ENCODE measurements at places on chromosomes 2 and 18.

GRCh38 chr2:13654416-13654815, 937.7 kb downstream of the TRIB2 start:
- no peak for DNase-seq

DNA sequence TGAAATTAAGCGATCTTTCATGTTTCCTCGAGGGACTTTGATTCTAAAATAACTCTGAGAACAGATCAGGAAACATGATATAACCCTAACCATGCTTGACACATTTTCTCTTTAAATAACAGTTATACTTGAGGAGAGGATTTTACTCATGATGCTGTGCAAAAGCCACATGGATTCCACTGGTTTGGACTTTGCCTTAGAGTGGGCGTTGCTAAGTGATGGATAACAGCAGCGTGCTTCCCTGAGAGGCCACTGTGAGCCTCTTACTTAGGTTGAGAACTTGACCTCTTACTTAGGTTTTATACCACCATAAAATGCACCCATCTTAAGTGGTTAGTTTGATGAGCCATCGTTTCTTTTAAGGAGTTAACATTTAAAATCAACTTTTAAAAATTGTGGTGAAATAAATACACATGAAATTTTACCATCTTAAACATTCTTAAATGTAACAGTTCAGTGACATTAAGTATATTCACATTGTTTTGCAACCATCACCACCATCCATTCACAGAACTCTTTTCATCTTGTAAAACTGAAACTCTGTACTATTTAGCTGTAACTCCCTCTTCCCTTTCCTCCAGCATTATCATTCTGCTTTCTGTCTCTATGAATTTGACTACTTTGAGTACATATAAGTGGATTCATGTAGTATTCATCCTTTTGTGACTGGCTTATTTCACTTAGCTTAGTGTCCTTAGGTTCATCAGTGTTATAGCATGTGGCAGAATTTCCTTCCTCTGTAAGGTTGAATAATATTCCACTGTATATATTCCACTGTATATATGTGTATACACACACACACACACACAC, 22.6 kb downstream of the ANXA4 start:
- DNase-seq = no peak

DNA sequence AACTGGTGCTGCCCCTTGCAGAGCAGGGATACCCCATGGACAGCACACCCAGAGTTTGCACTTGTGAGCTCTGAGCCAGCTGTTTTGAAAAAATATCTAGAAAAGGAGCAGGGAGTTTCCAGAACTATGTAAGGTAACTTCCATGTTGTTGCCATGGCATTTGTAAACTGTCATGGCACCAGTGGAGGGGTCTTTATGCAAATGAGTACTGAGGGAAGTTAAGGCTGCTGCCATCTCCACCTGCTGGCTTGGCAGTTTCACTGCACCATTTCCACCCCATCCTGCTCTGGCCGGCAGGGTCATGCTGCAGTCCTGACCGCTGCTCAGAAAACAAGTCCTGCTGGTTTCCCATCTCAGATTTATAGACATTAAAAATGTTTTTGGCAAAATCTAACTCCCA, 52.3 kb upstream of the SNTG2 start:
- DNase-seq = no peak

- DNase-seq = no peak
Observed at GRCh38 chr2:220279840-220280239, 652.4 kb downstream of the SLC4A3 start.

- no peak for DNase-seq
Observed at GRCh38 chr2:181185421-181185820, 205.0 kb downstream of the UBE2E3 start.

- no peak for DNase-seq
Observed at GRCh38 chr18:61286867-61287266, 46.4 kb upstream of the CDH20 start.

DNA sequence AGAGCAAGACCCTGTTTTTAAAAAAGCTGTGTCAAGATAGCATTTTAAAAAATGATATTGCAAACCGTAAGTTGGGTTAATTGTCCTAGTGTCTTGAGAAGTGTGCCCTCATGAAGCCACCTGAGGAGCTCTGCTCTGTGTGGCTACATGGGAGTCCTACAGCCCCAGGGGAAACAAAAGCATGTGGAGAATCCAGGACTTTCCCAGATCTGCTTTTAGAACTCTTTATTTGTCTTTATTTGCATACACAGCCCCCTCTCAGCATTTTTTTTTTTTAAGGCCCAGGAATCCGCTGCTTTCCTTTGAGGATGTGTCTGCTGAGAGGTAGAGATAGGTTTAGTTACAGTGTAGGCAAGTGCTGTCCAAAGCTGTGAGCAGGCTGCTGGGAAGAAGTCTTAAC, 219.2 kb downstream of the FHOD3 start:
- no peak for DNase-seq

DNA sequence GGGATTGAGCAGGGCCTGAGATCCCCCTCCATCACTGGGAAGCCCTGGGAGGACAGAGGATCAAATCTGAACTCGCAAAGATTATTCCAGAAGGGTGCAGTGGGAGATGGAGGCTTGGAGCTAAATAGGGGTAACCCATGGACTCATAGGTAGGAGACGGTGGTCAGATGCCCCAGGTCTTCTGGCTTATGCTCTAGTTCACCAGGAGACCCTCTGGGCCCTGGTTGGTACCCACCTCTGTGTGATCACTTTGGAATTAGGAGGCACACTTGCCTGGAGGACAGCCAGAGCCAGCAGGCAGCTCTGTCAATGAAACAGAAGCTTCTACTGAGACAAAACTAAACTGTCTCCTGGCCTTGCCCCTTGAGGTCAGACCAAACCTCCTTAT, 110.6 kb downstream of the TGFA start:
- DNase-seq = no peak

DNA sequence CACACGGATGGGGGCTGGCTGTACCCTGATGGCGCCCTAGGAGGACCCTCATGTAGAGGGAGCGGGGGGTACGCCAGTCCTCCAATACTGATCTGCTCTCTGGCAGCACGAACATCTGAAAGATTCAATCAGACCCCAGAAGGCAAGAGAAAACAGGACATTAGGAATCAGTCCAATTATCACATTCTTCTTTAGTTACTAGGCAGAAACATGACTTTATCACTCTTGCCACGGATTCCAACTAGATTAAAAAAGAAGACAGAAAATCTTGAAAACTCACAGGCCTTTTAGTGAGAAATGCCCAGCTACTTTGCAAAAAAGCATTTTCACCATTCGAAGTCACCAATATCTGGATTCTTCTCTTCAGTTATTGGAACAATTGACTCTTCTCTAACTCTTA, 68.4 kb downstream of the ID2 start:
- DNase-seq = no peak

- DNase-seq = no peak
Observed at GRCh38 chr2:18342901-18343300, 217.6 kb downstream of the RDH14 start.

- DNase-seq = no peak
Observed at GRCh38 chr18:25305584-25305983, 46.4 kb downstream of the ZNF521 start.

DNA sequence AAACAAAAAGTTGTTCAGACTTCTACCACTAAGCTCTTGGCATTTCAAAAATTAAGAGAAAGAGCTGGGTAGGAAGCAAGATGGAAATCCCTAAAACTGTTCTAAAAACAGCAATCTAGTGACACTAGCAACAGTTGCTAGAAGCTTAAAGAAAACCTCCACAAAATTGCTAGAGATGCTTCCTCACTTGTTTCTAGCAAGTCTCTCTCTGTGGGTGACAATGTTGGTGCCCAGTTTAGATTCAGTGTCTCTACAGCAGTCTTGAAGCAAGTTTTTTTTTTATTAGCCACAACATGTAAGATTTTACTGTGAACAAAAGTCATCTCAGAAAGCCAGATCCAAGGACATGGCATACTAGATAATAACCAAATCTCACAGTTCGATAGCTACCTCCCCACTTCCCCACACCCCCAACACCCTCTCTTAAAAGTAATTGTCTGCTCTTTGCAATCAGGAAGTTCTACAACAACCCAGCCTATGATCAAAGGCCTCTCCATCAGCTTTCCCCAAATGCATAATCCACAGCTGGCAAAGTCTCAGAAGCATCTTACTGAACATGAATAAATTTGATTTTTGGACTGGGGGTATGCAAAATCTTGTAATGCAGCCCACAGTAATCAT, 70.0 kb downstream of the ANKRD44 start:
- no peak for DNase-seq

GRCh38 chr2:199315299-199316179, 142.2 kb downstream of the SATB2 start:
- DNase-seq = no peak

DNA sequence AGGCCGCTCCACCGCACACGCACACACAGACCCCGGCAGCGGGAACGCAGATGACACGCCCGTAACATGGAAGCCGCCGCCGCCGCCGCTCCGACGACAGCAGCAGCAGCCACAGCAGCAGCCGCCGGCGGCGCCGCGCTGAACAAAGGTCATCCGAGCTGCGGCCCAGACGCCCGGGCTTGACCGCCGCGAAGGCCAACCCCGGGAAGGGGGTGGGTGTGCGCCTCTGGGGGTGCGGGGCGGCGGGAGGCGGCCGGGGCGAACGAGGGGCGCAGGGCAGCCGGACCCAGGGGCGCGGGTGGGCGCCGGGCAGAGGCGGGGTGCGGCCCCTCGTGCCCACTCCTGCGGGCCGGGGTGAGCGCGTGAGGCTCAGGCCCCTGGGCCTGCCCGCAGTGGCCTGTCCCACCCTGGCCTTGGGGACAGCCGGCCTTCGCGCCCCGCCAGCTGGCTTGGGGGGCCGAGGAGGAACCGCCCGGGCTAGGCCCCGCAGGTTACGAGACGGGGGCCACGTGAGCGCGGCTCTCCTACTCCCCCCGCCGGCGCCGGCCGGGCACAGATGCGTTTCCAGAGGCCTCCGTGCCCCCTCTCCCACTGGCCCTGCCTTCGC, 1.0 kb upstream of the ZNF532 start:
- peak; percentile 74 for DNase-seq

GRCh38 chr2:216163518-216163917, 54.4 kb downstream of the XRCC5 start:
- DNase-seq = no peak

GRCh38 chr2:584863-585823, 92.1 kb downstream of the TMEM18 start:
- peak; percentile 47 for DNase-seq

GRCh38 chr2:228652366-228652765, 470.9 kb upstream of the SPHKAP start:
- no peak for DNase-seq

DNA sequence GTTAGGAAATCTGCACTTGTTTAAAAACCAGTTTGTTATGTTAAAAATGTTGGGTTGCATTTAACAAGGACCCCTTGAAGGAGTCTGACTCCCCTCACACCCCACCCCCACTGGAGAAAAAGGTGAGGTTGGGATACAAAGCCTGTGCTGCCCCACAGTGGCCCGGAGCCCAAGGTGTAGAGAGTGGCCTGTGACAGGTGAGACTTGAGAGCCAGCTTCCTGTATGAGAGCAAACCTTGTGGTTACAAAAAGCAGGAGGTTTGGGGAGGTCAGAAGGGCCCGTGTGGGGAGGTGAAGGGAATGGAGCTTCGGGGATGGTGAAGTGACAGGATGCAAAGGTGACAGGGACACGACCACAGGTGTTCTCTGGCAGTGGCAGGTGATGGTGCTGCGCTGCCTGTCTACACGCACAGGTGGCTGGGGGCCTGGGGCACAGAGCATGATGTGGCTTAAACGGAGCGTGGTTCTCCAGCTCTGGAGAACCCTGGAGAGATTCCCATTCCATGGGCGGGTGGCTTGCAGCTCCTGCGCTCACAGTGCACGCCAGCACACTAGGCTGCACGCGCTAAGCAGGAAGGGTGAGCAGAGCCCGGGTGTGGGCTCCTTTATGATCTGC, 29.0 kb downstream of the IMPA2 start:
- no peak for DNase-seq

DNA sequence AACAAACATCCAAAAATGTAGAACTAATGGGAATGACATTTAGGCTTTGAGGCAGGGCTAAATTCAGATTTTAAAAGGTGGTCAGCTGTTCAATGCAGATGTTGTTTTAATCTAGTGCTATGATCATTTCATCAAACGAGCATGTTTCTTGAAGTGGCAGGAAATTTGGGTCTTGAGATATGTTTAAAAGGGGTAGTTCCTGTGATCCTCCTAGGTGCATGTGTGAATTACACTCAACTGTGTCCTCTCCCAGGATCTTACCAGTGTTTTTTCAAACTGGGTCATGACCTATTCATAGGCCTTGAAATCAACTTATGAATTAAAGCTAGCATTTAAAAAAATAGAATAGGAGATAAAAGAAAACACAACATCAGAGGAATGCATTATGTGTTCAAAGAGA, 57.4 kb upstream of the ACMSD start:
- no peak for DNase-seq

GRCh38 chr2:12727641-12728040, 10.9 kb downstream of the TRIB2 start:
- DNase-seq = no peak

- no peak for DNase-seq
Observed at GRCh38 chr2:14901737-14902136, 269.2 kb downstream of the LRATD1 start.
